ENCODE measurements at places on chromosomes 12 and 14. TPM values are rescaled to one million over a fixed set of nuclear protein-coding genes. Genes with fewer than 3 reads are reported as not detected.

DNA sequence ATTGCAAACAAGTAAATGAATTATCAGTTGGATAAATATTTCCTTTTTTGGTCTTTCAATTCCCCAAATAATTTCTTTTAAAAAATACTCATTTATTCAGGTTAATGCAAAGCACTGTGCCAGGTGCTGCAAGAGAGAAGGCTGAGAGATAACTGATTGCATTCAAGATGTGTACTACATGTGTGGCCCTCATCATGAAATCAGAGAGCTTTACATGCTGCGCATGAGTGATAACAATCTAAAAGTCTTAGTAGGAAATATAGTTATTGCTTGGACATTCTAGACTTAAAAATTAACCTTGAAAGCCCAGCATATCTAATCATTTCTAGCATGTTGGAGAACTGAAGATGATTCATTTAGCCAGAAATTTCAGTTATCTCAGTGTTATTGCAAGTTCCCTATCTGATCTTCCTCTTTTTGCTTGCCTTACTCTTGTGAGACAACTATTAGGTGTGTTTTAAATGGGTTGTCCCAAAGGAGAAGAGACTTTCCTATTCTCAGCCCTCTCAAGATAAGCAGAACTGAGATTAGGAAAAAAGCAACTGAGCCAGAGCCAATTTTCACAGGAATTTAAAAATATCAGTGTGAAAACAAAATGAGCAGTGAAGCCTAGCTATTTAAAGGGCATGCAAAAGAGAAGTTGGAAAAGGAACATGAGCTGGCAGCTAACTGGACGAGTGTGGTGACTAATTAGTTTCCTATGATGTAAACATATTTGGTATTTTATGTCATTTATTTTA lies 60.9 kb downstream of the PLEKHA5 start:
- peaks cover 10% of the 10 kb centered on the region for H3K4me1 ChIP-seq
- H3K4me3 ChIP-seq, result no peak overlapping the region
- H3K27ac ChIP-seq, result no peak overlapping the region
- H3K27me3 ChIP-seq, result no peaks in the 10 kb centered on the region

DNA sequence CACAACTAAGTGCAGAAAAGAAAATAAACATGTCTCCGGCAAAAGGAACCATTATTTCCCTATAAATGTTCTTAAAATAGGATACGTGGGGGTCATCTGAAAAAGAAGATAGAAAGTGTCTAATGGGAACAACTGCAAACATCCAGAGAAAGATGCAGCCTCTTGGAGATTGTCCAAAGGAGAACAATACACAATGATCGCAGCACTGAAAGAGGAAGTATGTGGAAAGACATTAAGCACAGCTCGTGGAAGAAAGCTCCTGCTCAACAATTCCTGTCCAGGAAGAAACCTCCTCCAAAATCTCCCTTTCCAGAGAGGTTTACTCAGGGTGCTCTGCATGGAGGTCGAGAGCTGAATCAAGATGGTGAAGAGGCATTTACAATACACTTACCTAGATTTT lies 2.5 kb upstream of the LALBA start:
- H3K4me3 ChIP-seq, result no peak overlapping the region
- H3K27me3 ChIP-seq, result peaks cover 1% of the 10 kb centered on the region
- no peaks in the 10 kb centered on the region for H3K36me3 ChIP-seq
- no peak overlapping the region for H3K27ac ChIP-seq

- DNase-seq, result no peak
- no peak within 1 kb of the TSS for H3K27ac ChIP-seq
- H3K4me1 ChIP-seq, result no peaks in the 10 kb centered on the region
- no peaks in the 10 kb centered on the region for H3K36me3 ChIP-seq
- H3K27me3 ChIP-seq, result no peaks in the 10 kb centered on the region
Measured at GRCh38 chr12:132618683-132619043, at the start of gene P2RX2. P2RX2 (plus strand) TSS chr12:132618776; CDS start chr12:132618817, 41 bp downstream.

- H3K4me3 ChIP-seq, result no peak overlapping the region
- no peaks in the 10 kb centered on the region for H3K36me3 ChIP-seq
- H3K27me3 ChIP-seq, result no peaks in the 10 kb centered on the region
- peak; percentile 73 for DNase-seq
- no peaks in the 10 kb centered on the region for H3K4me1 ChIP-seq
- no peak overlapping the region for H3K27ac ChIP-seq
Measured at GRCh38 chr14:25953532-25954139, 644.2 kb downstream of the NOVA1 start.

- H3K27ac ChIP-seq, result no peak overlapping the region
- H3K36me3 ChIP-seq, result no peaks in the 10 kb centered on the region
- no peak for DNase-seq
- H3K27me3 ChIP-seq, result no peaks in the 10 kb centered on the region
- no peaks in the 10 kb centered on the region for H3K4me1 ChIP-seq
Measured at GRCh38 chr14:65949711-65950516, 536.3 kb upstream of the CCDC196 start.

LRFN5 gene
- 5.5 TPM for total RNA-seq
